ENCODE measurements at places on chromosomes 11 and 22. TPM values are rescaled to one million over a fixed set of nuclear protein-coding genes. Genes with fewer than 3 reads are reported as not detected.

GAB4 gene
- total RNA-seq, result not detected

DNA sequence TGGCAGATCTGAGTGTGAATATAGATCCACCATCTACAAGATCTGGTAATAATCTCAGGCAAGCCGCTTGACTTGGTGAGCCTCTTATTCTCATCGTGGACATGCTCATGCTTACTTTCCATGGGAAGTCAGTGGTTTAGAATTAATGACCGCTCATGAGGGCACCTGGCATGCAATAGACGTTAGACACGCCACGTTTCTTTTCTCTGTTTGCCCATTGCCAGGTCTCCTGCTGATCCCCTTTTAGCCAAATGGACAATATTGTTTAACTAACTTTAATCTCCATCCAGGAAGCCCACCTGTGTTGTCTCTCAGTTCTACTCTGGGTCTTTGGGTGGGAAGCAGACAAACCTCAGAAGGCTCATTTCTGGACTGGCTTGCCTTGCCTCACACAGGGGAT is 439.1 kb downstream of the ETS1 start:
- H3K4me1 ChIP-seq, result no peaks in the 10 kb centered on the region
- DNase-seq, result no peak
- H3K36me3 ChIP-seq, result no peaks in the 10 kb centered on the region
- H3K27me3 ChIP-seq, result no peaks in the 10 kb centered on the region
- no peak overlapping the region for H3K4me3 ChIP-seq
- H3K27ac ChIP-seq, result no peak overlapping the region

DLG2 gene
- 3.4 TPM for total RNA-seq

KDELR3 gene
- total RNA-seq, result 0.95 TPM

PRODH gene
- 52.6 TPM for total RNA-seq

RASD2 gene
- total RNA-seq, result 3.8 TPM

GRCh38 chr11:825366-826226 is 2.1 kb upstream of the CRACR2B start:
- no peak overlapping the region for H3K4me3 ChIP-seq
- no peak overlapping the region for H3K27ac ChIP-seq
- peaks cover 35% of the 10 kb centered on the region for H3K27me3 ChIP-seq
- no peak for DNase-seq
- H3K36me3 ChIP-seq, result no peaks in the 10 kb centered on the region

GRCh38 chr11:128592454-128592853 is 5.1 kb upstream of the ETS1 start:
- no peaks in the 10 kb centered on the region for H3K4me1 ChIP-seq
- no peaks in the 10 kb centered on the region for H3K36me3 ChIP-seq
- no peak overlapping the region for H3K4me3 ChIP-seq
- H3K27ac ChIP-seq, result no peak overlapping the region
- peaks cover 5% of the 10 kb centered on the region for H3K27me3 ChIP-seq
